ENCODE measurements at places on chromosomes 2 and 18.

DNA sequence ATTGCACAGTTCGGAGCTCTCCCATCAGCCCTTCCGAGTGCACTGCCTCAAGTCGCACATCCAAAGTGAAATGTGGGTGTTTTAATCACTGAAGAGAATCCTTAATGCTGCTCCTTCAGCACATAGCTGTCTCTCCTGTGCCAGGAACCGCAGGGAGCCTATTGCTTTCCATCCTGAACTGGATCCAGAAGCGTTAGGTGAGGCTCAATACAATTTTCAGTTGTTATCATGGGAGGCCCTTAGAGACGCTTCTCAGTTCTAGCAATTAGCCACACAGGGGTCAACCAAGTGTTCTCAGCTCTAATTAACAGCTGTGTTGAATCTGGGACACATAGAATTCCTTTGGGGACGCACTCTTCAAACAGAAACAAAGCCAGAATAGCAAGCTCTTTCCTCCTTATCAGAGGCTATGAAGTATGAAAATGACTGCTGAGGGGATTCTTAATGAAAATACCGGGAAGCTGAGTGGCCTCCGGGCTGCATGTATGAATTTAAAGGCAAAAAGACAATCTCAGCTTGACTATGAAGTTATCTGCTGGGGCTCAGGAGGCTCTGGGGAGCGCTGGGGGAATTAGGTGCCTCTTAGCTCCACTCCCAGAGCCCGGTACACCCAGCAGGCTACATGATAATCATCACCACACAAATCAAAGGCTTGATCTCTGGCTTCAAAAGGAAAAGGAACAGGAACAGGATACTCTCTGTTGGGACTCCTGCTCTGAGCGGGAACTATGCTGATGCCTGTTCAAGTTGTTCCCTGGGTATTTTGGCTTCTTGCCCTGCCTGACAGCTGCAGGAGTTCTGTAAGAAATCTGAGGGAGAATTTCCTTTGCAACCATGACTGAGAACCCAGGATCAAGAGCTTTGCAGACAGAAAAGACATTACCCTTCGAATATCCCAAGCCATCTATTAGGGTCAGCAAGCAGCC is 55.4 kb upstream of the NCOA1 start:
- peak; percentile 84 for DNase-seq

- no peak for DNase-seq
These were observed 47.3 kb upstream of the FZD7 start for GRCh38 chr2:201986463-201986735.

DNA sequence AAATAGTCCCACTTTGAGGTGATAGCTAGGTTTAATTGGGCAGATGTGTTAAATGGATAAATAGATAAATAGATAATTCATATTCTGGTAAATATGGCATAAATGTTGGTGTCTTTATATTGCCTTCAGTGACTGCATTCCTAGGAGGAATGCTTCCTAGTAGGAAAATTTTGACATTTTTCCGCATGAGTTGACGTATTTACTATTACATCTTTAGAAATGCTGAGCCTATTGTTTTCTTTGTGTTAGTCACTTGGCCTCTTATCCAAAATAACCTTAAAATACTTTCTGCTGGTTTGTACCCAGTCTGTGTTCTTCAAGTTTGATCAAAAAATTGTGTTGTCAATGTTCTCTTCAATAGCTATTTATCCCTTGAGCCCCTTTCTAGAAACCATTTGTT is 495.6 kb upstream of the ZEB2 start:
- DNase-seq, result no peak

- no peak for DNase-seq
These were observed 146.6 kb downstream of the ZNF516 start for GRCh38 chr18:76348267-76349066.

DNA sequence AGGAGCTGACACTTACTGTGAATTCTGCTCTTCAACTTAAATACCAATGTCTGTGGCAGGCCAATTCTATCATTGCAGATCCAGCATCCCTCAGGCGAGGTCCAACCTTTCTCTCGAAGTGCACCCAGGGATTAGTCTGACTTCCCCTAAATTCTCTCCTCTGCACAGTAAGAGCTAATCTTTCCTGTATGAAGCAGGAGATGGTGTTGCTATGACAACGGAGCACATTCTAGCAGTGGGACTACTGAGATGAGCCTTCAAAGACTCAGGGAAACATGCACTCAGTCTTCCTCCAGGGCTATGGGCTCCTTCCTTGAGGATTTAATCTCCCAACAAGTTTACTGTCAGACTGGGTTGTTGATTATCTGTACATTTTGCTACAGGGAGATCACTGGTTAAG is 176.3 kb downstream of the NOL4 start:
- DNase-seq, result no peak

DNA sequence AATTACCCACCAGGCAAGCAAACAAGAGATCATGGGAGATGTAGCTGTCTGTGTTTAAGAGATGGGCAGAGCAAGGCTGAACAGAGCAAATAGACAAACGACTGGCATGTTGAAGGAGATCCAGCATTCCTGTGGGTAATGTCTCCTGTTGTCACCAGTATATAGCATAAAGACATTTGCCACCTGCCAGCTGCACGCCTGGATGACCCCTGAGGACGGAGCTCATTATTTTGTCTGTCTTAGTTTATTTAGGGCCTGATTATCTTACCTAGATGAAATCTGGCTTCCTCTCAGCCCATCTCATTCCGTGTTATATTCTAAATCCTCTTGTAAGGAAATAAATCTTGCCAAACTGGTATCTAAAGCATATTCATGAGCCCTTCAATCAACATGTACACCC is 510.3 kb upstream of the LINC00305 start:
- DNase-seq, result no peak

DNA sequence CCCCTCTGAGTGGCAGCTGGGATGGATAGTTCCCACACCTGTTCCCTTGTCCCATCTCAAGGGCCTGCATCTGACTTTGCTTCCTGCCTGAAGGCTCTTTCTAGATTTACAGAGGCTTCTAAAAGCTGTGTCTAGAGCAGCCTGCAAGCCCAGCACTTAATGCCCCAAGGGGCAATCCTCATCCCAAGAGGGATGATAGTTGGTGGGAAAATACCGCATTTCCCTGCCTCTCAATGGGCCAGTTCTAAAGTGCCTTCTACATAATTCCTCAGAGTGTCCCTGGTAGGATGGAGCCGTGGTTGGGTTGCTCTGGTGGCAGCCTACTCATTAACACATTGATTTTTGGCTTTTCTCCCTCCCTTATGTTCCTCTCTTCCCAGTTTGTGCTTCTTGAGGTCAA is 29.5 kb downstream of the LAMA3 start:
- no peak for DNase-seq

- peak; percentile 45 for DNase-seq
These were observed 67.7 kb downstream of the EDAR start for GRCh38 chr2:108921096-108922030.

- DNase-seq, result no peak
These were observed 130.9 kb upstream of the CAVIN2 start for GRCh38 chr2:191977754-191978153.

DNA sequence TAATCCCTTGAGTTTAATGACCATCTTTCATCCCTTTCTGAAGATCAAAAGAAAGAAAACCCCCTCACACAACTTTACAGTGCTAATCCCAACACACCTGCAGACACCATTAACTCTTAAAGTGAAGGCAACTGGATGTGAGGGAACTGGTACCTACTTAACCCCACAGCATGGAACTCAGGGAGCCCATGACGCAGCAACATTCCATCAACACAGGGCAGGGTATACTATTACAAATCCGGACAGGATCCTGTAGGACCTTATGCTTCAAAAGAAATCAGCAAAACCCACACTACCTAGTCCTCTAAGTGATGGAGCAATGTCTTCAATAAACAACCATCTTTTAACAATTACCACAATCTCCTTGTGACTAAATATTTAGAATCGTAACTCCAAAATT is 78.6 kb downstream of the FARSB start:
- DNase-seq, result no peak

- DNase-seq, result no peak
These were observed 381.7 kb downstream of the NUP35 start for GRCh38 chr2:183505911-183506310.

- no peak for DNase-seq
These were observed 69.5 kb upstream of the TLK1 start for GRCh38 chr2:171230176-171230575.

- DNase-seq, result no peak
These were observed 206.7 kb downstream of the SH3RF3 start for GRCh38 chr2:109335631-109336176.

DNA sequence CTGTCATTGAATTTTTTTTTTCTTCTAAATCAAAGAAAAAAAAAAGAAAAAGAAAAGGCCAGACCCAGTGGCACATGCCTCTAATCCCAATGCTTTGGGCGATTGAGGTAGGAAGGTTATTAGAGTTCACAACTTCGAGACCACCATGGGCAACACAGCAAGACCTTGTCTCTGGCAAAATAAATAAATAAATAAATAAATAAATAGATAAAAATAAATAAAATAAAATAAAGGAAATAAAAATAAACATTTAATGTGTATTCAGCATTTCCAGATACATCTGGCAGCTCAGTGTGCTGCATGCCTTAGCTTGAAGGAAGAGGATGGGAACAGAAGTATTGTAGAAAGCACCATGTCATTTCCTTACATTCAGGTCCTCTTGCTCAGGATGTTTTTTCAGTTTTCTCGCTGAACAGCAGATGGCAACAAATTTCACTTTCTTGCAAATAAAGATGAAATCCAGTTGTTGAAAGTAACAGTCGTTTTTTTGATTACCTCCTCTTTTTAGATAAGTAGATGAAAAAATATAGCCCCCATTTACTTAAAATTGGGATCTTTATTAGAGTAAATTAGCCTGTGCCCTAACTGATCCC is 25.7 kb upstream of the FAM178B start:
- no peak for DNase-seq

GRCh38 chr2:33069894-33070651 is 123.3 kb downstream of the LTBP1 start:
- DNase-seq, result no peak

- DNase-seq, result no peak
These were observed 490.3 kb downstream of the ADCYAP1 start for GRCh38 chr18:1394966-1395365.

- peak; percentile 9 for DNase-seq
These were observed 77.0 kb downstream of the PRKCE start for GRCh38 chr2:45728458-45728942.

DNA sequence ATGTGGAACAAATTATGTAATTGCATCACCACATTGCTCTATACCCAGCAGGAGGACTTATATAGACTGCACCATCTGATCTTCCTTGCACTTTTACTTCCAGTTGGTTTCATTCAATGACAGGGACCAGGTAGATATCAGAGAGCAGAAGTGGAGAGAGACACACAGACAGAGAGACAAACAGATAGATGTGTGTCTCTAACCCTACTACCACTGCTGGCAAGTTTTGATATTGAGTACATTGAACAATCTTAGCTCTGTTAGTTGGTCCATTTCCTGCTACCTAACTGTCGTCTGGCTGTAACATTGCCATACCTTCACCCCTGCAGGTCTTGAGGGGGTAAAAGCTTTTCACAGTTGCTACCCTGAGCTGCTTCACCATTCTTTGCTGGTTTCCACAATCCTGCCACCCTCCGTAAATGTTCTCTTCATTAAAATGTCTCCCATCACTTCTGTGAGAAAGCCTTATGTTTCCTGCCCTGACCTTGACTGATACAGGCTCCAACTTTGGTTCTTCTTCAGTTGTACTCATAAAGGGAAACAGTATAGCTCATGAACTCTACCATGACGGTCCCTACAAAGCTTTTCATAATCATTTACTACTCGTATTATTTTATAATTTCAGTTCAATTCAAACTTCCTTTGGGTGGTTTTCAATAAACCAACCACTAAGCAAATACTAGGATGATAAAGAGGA is 62.3 kb upstream of the ITGA4 start:
- no peak for DNase-seq

GRCh38 chr2:217370391-217370790 is 510.5 kb upstream of the TNP1 start:
- DNase-seq, result no peak

DNA sequence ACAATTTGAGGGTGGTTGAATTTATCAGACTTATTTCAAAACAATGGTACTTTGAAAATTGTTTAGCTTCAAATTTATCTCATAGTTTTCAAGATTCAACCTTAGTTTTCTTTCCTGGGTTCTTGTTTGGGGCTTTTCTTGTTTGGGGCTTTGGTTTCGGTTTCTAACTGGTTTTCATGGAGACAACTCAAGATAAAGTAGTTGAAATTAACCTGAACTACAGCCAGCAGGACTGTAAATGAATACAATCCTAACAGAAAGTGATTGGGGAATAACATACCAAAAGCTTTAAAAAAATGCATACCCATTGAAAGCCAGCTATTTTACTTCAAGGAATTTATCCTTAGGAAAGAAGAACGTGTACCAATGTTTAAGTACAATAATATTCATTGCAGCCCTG is 133.5 kb upstream of the SLC14A2 start:
- DNase-seq, result no peak

- no peak for DNase-seq
These were observed 7.3 kb upstream of the CRYBA2 start for GRCh38 chr2:219000569-219000960.

- DNase-seq, result peak; percentile 81
These were observed 3.7 kb upstream of the BCL2L11 start for GRCh38 chr2:111116843-111117597.

DNA sequence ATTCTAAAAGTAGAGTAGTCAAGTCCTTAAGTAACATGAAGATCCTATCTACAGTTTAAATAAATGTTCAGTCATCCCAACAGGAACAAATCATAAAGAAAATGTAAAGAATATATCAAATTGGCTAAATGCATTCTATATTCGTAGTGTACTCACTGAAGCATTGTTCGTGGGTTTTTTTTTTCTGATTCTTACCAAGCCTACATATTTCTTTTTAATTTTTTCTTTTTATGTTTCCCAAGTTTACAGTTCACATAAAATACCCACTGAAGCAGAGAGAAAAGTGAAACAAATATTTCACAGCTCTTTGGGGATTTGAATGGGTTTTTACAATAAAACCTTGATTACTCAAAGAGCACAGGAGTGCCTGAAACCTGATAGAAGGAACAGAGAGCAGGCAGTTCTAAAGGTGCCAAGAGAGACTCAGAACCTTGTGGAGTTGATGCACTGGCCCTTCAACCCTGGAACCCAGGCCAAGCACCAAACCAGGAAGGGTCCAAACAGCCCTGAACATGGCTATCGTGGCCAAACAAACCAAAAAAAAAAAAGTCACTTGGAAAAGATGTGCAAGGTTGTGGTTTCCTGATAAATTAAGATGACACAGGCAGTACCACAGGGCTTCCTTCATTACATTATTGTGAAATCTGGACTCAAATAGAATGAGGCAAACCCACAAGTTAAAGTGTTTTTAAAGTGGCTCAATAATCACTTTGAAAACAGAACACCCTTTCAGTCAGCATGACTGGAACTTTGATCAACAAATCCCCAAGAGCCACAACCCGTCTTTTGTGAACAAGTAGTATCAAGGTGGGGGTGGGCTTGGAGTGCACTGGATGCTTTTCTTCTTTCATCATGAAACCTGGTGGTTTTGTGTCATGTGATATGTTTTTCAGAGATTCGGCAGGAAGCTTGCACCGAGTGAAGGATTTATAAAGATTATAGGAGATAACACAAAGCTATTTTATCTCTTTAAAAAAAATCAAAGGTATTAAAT is 245.0 kb upstream of the FN1 start:
- DNase-seq, result no peak

- DNase-seq, result no peak
These were observed 214.4 kb upstream of the LRATD1 start for GRCh38 chr2:14418115-14418514.
